PC-3 (cell line): ENCODE measurements at places on chromosomes 7 and 10. TPM values are rescaled to one million over a fixed set of nuclear protein-coding genes. Genes with fewer than 3 reads are reported as not detected.

GRCh38 chr7:87219545-87220025 lies at the start of gene TMEM243:
Gene TMEM243 (minus strand): TSS chr7:87219732. CDS start chr7:87219503, 229 bp downstream.
- H3K27ac ChIP-seq: peak within 1 kb of the TSS; percentile 14; the same call in 1 of the 2 replicates
- H3K4me3 ChIP-seq: peak within 1 kb of the TSS; percentile 94
- no peaks in the 10 kb centered on the region for H3K27me3 ChIP-seq

FGL2 gene
- total RNA-seq: not detected in 2 replicates

GRCh38 chr7:11021468-11021867 lies 47.8 kb downstream of the PHF14 start:
- H3K36me3 ChIP-seq: peaks cover 7% of the 10 kb centered on the region
- no peak for DNase-seq
- no peak overlapping the region for H3K27ac ChIP-seq
- no peaks in the 10 kb centered on the region for H3K4me1 ChIP-seq

ACBD7 gene
- 3.3 and 5.4 TPM in 2 replicates for total RNA-seq

MSS51 gene
- 3.2 and 3.5 TPM in 2 replicates for total RNA-seq

ANKRD30A gene
- total RNA-seq: 0.12 and 0.15 TPM in 2 replicates

DNA sequence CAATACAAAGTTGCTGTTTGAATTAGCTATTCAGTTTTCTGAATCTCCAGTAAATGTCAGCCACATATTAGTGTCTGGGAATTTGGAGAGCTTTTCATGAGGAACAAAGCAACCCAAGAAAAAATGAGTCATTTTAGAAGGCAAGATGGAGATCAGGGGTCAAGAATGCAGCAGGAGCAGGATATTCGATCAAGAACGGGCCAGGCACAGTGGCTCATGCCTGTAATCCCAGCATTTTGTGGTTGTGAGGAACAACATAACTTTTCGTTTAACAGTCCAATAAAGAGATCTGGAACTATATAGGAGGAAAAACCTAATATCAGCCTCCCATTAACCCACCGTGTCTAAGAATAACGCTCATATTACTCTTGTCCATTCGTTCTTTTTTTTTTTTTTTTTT lies 600.5 kb downstream of the MAGI2 start:
- peak; percentile 7 for DNase-seq
- no peaks in the 10 kb centered on the region for H3K27me3 ChIP-seq
- H3K27ac ChIP-seq: no peak overlapping the region
- H3K4me1 ChIP-seq: no peaks in the 10 kb centered on the region

- H3K36me3 ChIP-seq: no peaks in the 10 kb centered on the region
- no peak overlapping the region for H3K4me3 ChIP-seq
- peaks cover 3% of the 10 kb centered on the region; the same call in 1 of the 2 replicates for H3K4me1 ChIP-seq
- peak; percentile 95 for DNase-seq
These were observed 84.8 kb upstream of the COL13A1 start for GRCh38 chr10:69716711-69717560.

DNA sequence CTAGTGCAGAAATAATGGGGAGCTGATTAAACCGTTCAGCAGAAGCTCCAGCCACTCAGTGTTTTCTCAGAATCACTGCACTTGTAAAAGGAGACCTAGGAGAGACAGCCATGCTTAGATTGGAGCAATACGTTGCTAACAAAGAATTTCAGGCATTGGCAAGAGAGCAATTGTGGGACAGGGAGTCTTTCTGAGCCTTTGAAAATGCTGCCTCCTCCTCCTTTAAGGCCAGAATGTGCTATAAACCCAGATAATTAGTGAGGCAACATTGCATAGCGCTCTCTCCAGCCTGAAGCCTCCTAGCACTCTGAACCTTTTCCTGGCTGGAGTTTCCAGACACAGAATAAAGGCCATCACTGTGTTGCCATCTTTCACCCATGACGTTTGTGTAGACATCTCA lies 18.5 kb upstream of the PTPRN2 start:
- H3K36me3 ChIP-seq: 0 out of 2 replicates have a peak, but pooled peaks cover 3% of the 10 kb centered on the region
- no peak overlapping the region for H3K4me3 ChIP-seq
- H3K4me1 ChIP-seq: no peaks in the 10 kb centered on the region

GRCh38 chr10:132382231-132382922 lies 14.6 kb upstream of the PWWP2B start:
- no peaks in the 10 kb centered on the region for H3K27me3 ChIP-seq
- no peaks in the 10 kb centered on the region for H3K4me1 ChIP-seq
- no peak overlapping the region for H3K27ac ChIP-seq
- no peak overlapping the region for H3K4me3 ChIP-seq
- no peaks in the 10 kb centered on the region for H3K36me3 ChIP-seq

TAS2R5 gene
- total RNA-seq: 0.26 and 1.4 TPM in 2 replicates

DNA sequence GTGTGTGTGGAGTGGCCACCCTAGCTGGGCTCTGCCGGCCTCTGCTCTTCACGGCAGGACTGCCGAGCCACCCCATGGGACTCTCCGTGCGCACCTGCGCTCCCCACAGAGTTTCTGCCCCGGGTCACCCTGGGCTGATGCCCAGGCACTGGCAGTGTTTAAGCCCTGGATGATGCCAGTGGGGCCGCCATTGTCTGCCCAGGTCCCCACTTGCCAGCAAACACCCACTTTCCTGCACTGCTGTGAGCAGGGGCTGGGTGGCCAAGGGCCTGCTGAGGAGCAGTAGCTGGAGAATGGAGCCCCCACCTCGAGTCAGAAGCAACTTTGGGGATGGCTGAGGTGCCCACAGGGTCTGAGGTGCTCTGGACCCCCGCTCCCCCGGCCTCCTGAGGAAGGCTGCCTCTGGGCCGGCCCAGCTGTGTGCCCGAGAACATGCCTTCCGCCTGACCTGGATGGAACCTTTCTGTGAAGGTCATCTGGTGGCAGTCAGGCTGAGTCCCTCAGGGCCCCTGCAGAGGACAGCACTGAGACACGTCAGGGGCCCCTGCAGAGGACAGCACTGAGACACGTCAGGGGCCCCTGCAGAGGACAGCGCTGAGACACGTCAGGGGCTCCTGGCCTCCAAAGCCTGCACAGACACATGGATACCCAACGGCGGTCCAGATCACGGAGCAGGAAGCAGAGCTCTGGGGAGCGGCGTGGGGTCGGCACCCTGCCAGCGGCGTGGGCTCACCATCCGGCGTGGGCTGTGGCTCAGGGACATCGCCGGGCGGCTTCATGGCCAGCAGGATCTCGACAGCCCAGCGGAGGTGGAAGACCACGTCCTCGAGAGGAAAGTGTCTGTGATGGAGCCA lies 62.0 kb downstream of the CFAP46 start:
- DNase-seq: no peak
- H3K36me3 ChIP-seq: no peaks in the 10 kb centered on the region
- no peak overlapping the region for H3K4me3 ChIP-seq
- peaks cover 51% of the 10 kb centered on the region for H3K27me3 ChIP-seq

DNA sequence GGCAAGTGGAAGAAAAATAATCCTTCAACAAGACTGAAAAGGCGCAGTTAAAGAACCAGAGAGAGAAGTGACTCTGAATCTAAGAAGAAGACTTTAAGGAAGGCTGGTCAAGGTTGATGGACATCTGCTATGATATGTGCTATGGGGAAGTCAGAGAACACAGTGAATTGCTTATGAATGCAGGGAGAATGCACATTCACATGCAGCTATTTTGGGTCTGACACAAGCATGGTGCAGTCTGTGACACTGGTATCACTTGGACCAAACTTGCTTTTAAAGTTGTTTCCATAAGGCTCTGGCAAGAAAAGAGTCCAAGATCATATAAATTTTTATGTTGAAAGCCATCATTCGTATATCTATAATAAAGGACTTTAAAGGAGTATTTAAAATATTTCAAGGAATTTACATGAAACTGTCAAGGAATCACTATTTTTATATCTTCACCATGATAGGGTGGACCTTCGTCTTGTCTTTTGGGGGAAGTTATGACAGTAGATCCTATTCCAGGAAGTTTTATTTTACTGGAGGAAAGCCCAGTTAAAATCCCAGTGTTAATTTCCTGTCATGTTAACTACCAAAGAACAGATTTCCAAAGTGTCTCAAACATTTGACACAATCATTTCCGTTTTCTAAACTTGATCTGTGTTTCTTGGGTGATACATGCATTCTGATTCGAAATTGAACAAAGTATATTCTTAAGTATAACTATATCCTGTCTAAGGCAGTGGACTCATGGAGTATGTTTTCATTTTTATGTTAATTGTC lies 239.6 kb downstream of the SDK1 start:
- H3K27me3 ChIP-seq: no peaks in the 10 kb centered on the region
- H3K4me3 ChIP-seq: no peak overlapping the region
- H3K27ac ChIP-seq: no peak overlapping the region
- no peaks in the 10 kb centered on the region for H3K36me3 ChIP-seq

CHAT gene
- total RNA-seq: not detected in 2 replicates

DNA sequence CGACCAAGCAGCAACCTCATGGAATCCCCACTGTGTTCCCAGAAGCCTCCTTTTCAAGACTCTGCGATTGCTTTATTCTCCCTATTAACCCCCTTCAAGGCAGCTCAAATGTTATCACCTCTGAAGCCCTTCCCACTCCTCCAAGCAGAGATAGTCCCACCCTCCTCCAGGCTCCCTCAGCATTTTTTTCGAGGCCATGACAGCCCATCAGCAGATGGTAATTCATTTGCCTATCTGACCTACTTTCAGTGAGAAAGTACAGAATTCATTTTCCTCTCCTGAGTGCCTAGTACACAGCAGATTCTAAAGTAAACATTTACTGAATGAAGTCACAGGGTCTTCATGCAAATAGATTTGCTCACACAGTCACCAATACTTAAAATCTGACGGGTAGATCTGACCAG lies 47.8 kb downstream of the HERPUD2 start:
- no peaks in the 10 kb centered on the region for H3K27me3 ChIP-seq
- H3K4me1 ChIP-seq: no peaks in the 10 kb centered on the region
- no peak for DNase-seq
- H3K4me3 ChIP-seq: no peak overlapping the region

DNA sequence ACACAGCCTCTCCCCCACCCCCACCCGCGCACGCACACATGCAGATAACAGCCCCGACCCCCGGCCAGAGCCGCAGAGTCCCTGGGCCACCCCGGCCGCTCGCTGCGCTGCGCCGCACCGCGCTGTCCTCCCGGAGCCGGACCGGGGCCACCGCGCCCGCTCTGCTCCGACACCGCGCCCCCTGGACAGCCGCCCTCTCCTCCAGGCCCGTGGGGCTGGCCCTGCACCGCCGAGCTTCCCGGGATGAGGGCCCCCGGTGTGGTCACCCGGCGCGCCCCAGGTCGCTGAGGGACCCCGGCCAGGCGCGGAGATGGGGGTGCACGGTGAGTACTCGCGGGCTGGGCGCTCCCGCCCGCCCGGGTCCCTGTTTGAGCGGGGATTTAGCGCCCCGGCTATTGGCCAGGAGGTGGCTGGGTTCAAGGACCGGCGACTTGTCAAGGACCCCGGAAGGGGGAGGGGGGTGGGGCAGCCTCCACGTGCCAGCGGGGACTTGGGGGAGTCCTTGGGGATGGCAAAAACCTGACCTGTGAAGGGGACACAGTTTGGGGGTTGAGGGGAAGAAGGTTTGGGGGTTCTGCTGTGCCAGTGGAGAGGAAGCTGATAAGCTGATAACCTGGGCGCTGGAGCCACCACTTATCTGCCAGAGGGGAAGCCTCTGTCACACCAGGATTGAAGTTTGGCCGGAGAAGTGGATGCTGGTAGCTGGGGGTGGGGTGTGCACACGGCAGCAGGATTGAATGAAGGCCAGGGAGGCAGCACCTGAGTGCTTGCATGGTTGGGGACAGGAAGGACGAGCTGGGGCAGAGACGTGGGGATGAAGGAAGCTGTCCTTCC lies 620 bp downstream of the EPO start:
- H3K4me1 ChIP-seq: peaks cover 4% of the 10 kb centered on the region; the same call in 1 of the 2 replicates
- DNase-seq: no peak
- no peaks in the 10 kb centered on the region for H3K36me3 ChIP-seq

GRCh38 chr10:60139290-60139689 lies 232.9 kb upstream of the CCDC6 start:
- DNase-seq: no peak
- no peaks in the 10 kb centered on the region for H3K36me3 ChIP-seq
- H3K4me3 ChIP-seq: peak overlapping the region; percentile 59
